ENCODE measurements at places on chromosomes 5 and 9.

DNA sequence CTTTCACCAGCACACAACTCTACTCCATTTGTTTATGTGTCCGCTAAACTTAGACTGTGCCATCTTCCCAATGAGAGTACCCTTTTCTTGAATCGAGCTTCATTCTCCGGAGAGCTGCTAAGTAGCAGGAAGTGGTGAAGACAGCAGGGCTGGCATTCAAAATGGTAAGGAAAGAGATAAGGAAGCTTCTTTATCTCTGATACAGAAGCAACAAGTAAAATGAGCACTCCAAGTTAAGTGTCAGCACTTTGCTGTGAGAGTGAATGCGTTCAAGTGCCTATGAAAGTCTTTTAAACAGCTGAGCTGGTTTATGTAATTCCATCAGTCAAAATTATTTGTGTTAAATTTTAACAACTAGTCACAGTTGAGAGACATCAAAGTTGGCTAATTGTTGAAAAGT lies 386.8 kb upstream of the PTPRD start:
- DNase-seq: no peak

GRCh38 chr5:95858023-95858461 lies 35.5 kb upstream of the GLRX start:
- DNase-seq: peak; percentile 72

DNA sequence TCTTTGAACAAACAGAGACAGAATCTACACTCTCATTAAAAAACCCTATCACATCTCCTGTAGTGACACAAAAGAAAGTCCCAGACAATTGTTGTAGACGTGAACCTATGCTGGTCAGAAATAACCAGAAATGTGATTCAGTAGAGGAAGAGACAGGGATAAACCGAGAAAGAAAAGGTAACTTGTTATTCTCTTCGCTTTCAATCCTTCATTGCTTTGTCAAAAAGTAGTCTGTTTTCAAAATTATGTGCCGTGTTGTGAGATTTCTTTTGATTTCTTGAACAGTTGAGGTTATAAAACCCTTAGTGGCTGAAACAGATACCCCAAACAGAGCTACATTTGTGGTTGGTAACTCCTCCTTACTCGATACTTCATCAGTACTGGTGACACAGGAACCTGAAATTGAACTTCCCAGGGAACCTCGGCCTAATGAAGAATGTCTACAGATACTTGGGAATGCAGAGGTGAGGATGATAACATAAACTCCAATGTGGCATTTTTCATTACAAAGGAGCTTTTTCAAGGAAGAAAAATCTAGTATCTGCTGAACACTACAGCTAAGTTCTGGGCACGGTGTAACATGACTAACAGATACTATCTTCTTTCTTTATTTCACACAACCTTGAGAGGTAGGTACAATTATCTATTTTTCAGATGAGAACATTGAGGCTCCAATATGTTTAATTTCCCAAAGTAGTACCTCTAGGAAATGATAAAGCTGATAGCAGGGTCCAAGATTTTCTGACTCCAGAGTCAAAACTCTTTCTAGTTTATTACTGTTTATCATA lies 14.3 kb downstream of the HMGCR start:
- DNase-seq: no peak

- DNase-seq: peak; percentile 35
Measured at GRCh38 chr5:51380603-51381207, 2.5 kb upstream of the ISL1 start.

- no peak for DNase-seq
Measured at GRCh38 chr5:124456249-124456648, 290.2 kb downstream of the ZNF608 start.

DNA sequence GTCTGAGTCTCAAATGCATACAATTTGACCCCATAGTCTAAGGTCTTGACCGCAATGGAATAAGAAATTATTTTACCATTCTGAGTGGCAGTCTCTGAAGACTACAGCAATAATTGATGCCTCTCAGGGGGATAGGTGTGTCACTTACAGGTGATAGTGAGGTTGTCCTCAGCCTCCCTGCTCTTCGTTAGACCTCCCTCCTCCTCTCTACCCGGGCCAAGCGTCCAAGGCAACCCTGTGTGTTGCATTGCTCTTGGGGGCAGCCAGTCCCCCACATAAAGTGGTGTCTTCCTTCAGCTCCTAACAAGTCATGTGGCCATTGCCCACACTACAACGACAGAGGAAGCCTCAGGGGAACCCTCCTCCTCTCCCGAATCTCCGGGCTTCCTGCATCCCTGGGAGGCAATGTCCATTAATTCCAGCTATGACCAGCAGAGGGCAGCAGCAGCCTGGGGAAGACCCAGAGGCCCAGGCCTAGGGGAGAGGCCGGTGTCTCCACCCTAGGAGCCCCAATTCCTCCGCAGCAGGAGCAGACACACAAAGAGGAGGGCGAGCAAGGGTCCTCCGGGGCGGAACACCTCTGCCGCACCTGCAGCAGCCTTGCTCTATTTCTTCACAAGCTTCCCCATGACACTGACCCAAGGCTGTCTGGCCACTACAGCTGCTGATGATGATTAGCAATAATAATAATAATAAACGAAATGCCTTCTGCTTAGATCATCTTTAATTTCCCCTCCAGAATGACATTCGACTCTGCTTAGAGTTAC lies 134.8 kb downstream of the KCNIP1 start:
- DNase-seq: peak; percentile 52
